Nucleus accumbens (tissue), 56 donors: ENCODE measurements at places on chromosomes 6 and 20.

- no peak for DNase-seq
Measured at GRCh38 chr20:63966172-63966943, 3.4 kb downstream of the ZNF512B start.

GRCh38 chr6:90103056-90103800 is 193.4 kb downstream of the BACH2 start:
- no peak for DNase-seq

DNA sequence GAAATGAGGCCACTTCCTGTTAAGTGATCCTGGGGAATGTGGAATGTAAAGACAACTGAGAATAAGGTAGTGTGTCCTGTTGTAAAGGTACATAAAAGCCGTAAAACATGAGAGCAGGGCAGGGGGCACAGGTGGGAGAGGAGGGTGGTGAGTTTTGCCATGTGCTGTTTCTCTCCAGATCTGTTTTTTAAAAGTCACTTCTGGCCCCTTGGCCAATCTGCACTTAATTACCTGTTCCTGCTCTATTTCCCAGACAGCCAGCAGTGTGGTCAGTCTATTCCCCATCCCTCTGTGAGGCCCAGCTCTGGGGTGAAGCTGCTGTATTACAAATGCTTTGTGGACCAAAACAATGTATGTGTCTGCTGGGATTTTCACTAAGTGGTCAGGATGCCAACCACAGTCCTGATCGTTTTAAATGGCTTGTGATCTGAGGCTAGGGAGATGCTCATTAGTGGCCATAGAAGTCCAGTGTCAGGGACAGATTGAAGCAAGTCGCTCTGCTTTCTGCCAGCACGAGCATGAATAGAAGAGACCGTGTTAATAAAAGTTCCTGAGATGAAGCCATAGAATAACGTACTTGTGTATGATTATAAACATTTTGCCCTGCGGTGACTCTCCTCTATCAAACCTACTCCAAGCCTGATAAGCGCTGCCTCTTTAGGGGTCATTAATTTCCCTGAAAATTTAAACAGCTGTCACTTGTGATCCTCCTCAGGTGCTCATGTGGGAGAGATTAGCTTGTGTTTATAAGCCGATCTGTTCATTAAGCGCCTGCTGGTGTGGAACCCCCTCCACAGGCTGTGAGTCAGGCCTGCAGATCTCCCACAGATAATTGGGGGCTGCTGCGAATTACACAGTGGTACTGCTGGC is 111.8 kb upstream of the CENPW start:
- no peak for DNase-seq

GRCh38 chr6:2633736-2634135 is 117.0 kb downstream of the MYLK4 start:
- DNase-seq, result no peak

- peak; percentile 29 for DNase-seq
Measured at GRCh38 chr20:2859330-2860121, 13.8 kb upstream of the PTPRA start.

DNA sequence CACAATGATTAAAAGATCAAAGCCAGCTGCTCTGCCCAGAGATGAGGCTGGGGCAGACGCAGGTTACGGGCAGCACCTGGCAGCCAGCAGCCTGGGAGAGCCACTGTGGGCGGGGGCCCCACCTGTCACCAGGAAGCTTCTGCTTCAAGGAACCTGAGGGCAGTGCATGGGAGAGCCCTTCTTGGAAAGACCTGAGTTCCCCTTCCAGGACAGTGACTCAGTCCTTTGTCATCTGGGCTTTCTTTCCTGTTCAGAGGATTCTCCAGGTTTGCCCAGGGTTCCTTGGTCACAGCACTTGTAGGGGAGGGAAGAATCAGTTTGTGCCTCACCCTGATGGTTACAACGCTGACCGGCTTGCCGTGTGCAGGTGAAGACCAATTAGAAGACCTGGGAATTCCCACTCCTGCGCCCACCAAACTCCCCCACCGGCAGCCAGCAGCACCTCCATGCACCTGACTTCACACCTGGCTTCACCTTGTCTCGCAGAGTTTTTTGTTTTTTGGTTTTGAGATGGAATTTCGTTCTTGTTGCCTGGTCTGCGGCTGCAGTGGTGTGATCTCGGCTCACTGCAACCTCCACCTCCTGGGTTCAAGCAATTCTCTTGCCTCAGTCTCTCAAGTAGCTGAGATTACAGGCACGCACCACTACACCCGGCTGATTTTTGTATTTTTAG is 2.0 kb downstream of the ZBP1 start:
- DNase-seq, result no peak

GRCh38 chr6:20227350-20227749 is 15.1 kb upstream of the MBOAT1 start:
- DNase-seq, result no peak

- no peak for DNase-seq
Measured at GRCh38 chr6:92132457-92132856, 1286.9 kb downstream of the EPHA7 start.

DNA sequence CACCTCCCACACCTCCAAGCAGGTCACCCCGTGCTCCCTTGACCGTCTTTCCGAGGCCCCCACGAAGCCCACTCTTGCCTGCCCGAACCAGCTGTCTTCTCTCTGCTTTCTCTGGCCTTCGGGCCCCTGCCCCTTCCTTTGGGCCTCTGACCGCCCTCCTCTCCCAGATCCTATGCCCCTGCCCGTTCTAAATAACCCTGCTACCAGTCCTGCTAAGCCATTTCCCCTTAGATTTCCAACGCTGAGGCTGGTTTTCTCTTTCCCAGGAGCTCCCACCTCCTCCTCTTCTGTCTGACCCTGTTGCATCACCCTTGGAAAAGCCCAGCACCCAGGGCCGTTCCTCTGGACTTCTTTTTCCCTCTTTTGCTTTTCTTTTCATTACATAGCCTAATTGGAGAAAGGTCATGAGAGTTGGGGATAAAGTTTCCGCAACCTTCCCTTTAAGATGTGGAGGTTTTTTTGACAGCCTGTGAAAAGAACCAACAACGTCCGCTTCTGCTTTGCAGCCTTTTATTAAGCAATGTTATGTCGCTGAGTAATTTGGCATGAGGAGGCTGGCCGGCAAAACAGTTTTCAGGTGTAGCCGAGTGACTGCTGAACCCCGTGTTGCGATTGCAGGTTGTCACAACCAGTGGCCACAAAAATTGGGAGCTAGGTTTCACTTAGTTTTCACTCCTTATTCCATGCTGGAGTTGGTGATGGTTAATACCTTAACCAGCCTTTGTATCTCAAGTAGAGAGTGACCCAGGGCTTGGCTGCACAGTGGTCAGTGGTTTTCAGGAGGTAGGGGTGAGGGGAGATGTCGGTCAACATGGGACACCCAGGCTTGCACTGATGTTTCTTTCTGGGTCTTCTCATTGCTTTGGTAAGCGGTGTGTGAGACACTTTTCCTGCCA is 970 bp downstream of the BLTP3A start:
- peak; percentile 44 for DNase-seq
